ENCODE measurements at places on chromosomes 3 and 15.
A peak's percentile ranks its signal among the peaks of the same experiment; 100 is the strongest.

DNA sequence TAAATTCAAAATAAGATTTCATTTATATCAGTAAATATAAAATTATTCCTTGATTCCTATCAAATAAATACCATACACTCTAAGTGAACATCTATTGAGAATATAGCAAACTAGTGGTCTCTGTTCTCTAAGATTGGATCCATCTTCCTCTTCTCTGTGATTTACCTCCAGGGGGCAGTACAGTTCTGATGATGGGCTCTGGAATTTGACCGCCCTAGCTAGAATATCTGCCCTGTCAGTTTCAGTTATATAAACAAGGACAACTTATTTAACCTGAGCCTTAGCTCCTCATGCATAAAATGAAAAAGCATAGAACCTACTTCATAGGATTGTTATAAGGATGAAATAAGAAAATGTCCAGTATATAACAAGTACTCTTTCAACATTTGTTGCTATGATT lies 171.1 kb upstream of the CCDC54 start:
- DNase-seq, result peak; percentile 3

DNA sequence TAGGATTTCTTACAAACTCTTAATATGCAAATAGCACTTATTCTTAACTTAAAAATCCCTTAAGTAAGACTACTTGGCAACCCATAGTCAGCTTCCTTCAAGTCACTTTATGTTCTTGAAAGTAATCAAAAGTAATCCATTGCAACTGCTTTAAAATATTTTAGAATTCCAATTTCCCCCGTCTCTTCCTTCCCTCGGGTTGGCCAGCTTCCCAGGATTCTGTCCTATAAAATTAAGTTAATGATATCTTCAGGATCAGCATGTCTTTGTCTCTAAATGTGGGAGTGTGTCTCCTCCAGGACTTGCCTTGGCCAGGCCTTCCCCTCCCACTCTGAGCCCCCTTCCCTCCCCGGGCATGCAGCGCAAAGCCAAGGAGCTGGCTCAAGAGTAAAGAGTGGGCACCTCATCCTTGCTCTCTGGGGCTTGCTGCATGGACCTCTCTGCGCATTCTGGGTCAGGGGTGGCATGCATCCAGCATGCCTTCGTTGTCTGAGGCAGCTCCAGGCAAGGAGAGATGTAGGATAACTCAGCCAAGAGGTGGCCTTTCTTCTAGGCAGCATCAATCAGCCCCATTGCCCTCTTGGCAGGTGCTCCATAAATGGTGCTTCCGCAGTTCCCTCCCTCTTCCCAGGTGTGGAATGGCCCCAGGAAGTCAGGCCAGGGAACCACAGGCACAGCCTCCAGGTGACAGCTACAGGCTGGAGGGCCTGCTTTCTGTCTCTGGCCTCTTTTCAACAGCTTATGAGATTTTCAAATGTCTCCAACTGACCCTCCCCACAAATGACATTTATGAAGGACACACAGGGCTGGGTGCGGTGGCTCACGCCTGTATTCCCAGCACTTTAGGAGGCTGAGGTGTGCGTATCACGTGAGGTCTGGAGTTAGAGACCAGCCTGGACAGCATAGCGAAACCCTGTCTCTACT lies 108.7 kb upstream of the ALDH1A3 start:
- DNase-seq, result no peak

- no peak for DNase-seq
These were observed 15.0 kb downstream of the CEP152 start for GRCh38 chr15:48795901-48796300.

GRCh38 chr15:93980261-93980911 lies 251.0 kb upstream of the MCTP2 start:
- DNase-seq, result no peak

DNA sequence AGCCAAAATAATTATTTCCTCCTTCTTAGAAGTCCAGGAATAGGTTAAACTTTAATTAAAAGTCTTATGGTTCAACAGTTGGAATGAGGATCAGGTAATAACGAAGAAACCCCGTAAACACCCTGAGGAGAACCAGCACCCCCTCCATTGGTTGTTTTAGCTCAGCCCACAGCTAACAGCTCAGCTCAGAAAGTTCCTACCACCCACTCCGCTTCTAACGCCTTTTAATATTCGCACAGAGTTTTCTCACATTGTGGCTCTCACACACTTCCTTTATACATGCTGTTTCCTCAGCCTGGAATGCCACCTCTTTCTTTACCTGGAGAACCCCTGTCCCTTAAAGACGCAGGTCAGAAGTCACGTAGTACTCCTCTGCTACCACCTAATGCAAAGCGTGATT lies 17.0 kb downstream of the CX3CR1 start:
- no peak for DNase-seq

DNA sequence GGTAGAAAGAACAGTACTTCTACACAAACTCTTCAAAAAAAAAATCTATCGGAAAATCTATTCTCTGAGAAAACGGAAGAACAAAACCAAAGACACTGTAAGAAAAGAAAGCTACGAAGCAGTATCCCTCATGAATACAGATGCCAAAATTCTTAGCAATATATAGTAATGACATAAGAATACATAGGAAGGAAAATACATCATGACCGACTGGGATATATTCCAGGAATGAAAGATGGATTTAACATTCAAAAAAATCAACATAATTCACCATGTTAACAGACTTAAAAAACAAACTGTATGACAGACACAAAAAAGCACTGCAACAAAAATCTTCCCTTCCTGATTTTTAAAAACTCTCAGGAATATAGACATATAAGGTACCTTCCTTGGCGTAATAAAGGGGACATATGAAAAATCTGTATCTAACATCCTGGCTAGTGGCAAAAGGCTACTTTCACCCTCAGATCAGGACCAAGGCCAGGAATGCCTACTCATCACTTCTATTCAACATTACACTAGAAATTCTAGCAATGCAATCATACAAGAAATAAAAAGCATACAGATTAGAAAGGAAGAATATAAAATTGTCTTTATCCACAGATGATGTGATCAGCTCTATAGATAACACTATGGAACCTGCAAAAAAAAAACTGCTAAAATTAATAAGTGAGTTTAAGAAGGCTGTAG lies 77.6 kb upstream of the XXYLT1 start:
- DNase-seq, result no peak

DNA sequence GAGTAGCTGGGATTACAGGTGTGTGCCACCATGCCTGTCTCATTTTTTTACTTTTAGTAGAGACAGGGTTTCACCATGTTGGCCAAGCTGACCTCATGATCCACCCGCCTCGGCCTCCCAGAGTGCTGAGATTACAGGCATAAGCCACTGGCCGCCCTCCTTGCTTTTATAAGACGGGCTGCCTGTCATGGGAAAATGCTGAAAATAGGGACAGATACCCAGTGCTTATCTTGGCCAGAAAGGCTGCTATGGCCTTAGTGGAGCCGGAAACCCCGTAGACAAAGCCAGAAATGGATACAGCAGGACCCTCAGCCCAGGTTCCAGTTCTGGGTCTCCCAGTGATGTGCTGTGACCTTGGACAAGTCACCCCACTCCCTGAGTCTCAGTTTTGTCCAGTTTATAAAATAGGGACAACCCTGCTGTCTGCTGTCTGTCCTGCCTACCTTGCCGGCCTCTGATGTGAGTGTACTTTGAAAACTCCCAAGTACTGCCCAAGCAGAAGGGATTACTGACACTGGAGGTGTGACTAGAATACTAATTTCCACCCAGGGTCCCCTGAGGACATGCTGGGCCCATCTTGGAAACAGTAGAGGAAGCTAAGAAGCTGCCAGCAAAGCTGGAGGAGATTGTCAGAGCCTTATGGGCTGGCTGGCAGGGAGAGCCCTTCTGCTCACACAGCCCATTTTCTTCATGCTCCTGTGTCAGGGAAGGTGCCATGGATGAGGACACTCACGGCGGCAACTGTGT lies 59.6 kb downstream of the BDH1 start:
- no peak for DNase-seq

DNA sequence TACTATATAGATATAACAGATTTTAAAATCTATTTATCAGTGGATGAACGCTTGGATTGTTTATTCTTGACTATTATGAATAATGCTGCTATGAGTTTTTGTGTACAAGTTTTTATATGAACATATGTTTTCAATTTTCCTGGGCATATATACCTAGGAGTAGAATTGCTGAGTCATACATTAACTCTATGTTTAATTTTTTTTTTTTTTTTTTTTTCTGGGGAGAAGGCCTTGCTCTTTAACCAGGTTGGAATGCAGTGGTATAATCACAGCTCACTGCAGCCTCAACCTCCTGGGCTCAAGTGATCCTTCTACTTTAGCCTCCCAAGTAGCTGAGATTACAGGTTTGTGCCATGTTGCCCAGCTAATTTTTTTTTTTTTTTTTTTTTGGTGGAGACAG lies 9.1 kb downstream of the CIDEC start:
- DNase-seq, result no peak

- DNase-seq, result no peak
These were observed 186.5 kb downstream of the FOXP1 start for GRCh38 chr3:71397046-71397445.

- no peak for DNase-seq
These were observed 18.2 kb upstream of the ACOX2 start for GRCh38 chr3:58555203-58555602.

GRCh38 chr15:70643783-70644125 lies 119.6 kb downstream of the UACA start:
- DNase-seq, result no peak

DNA sequence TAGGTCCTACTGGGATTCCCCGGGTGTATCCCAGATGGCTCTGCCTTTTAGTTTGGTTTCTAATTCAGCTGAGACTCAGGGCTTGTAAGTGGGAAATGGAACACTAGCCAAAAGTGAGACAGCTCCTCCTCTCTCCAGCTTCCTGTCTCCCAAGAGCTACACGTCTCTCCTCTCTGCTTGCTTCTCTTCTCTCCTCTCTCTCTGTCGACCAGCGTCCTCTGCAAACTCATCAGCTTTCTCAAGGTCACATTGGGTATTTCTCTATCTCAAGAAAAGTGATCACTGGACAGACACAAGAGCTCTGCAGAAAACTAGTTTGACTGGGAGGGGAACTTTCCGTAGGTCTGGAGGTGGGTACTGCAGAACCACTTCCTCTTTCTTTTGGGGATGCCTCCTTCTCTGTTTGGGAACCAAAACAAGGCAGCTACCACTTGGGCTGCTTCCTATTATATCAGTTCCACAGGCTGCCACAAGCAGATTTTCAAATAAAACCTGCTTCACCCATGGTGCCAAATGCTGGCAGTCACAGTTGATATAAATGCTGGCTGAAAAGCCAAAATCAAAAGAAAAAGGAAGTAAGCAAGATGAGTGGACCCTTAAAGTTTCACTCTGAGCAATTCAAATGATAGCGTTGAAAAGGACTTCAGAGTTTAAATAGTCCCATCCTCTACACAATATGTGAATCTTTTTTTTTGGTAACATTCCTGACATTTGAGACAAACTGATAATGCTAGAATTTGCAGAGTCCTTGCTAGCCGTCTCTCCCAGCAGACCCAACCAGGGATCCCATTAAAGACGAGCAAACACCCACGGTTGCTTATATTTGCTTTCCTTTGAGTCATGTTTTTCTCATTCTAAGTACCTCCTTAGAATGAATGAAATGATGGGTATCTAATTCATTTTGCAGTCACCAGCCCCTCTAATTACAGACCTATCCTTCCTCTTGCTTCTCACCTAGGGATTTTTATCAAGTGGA lies 7.2 kb upstream of the DYNC1LI1 start:
- peak; percentile 36 for DNase-seq

- no peak for DNase-seq
These were observed 659.0 kb downstream of the NTRK3 start for GRCh38 chr15:87597346-87598052.

- no peak for DNase-seq
These were observed 120.8 kb upstream of the PHLDB2 start for GRCh38 chr3:111738238-111738637.

DNA sequence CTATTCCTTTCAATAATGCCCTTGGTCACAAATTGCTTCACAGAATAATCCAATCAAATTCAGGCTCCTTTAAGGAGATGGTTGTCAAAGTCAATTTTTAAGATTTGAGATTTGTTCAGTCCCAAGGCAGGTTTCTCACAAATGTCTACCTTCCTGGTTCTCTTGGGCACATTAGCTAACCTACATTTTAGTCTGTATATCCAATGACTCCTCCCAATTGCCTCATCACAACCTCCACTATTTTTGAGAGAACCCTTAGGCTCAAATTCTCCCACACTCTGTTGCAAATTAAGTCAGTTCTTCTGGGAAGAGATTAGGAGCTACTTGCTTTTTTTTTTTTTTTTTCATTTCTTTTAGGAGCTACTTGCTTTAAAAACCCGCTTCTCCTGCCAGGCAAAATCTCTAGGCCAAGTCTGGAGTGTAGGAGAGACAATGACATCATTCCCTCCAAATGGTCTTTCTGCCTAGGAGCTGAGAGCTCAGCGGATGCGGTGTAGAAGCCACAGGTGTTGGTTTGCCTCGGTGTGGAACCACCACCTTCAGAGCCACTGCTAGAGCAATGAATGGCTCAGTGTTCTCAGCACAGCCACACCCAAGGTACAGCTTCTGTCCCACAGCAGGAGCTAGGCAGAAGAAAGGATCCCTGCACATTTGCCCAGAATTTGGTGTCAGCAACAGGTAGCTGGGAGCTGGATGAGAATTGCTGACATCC lies 10.0 kb upstream of the INO80 start:
- no peak for DNase-seq

GRCh38 chr3:49602877-49603411 lies 48.7 kb downstream of the BSN start:
- no peak for DNase-seq

GRCh38 chr3:197404030-197404429 lies 105.6 kb upstream of the DLG1 start:
- no peak for DNase-seq

DNA sequence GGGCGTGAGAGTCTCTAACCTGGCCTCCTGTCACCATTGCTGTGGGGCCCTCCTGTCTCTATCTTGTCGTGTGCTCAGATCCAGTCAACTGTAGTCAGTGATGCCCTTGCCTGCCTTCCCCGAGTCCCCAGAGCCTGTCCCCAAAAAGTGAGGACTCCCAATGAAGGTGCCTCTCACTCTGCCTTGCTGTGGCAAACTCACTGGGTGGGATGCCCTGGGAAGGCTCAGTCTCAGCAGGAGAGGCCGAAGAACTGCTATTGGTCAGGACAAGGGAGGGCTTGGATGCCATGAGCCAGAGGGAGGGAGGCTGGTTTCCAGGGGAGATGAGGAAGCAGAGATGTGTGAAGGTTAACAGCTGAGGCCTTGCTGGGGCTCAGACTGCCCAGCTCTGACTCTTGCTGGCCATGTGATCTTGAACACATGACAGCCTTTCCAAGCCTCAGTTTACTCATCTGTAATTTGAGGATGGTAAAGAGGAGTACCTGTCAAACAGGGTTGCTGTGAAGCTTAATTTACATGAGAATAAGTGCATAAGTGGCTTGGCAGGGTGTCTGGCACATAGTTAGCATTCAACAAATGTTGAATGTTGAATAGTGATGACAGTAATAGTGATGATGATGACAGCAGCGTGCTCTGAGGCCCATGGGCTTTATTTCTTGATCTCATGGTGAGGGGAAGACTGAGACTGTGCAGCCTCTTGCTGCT lies 8.2 kb downstream of the KY start:
- DNase-seq, result no peak

Measured in GM18507 (cell line).